ENCODE measurements at places on chromosomes 11 and 22. TPM values are rescaled to one million over a fixed set of nuclear protein-coding genes. Genes with fewer than 3 reads are reported as not detected.

Gene RFPL2
- not detected for total RNA-seq

- DNase-seq = no peak
Measured at GRCh38 chr11:78428266-78428636, 10.6 kb upstream of the GAB2 start.

Gene CRYAB
- 35.5 TPM for total RNA-seq

Gene PTPRCAP
- total RNA-seq = 0.89 TPM

Gene ZDHHC24
- 15.7 TPM for total RNA-seq

DNA sequence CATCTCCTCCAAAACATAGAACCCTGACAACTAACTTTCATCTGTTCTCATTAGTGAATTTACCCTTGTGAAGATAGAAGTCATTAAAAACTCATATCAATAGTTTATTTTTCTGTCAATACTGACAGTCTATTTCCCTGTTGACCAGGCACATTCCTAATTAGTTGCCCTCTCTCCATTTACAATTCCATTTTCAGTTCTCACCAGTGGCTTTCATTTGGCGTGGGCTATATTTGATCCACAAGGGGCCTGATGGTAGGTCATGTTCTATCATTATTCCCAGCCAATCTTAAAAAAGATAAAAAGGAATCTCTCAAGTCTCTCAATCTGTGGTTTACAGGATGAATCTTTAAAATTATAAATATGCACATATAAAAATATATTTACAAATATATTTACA is 3.9 kb upstream of the AKIP1 start:
- no peak for DNase-seq

DNA sequence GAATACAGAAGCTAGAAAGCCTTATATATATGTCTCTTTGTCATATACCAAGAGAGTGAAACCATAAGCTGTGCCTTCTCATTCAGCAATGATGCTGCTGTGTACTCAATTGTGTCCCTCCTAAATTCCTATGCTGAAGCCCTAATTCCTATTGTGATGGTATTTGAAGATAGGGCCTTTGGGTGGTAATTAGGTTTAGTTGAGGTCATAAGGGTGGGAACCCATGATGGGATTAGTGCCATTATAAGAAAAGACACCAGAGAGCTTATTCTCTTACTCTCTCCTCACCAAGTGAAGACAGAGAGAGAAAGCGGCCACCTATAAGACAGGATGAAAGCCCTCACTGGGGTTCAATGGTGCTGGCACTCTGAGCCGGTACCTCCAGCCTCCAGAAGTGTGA is 1191.3 kb upstream of the TENM4 start:
- DNase-seq = no peak

DNA sequence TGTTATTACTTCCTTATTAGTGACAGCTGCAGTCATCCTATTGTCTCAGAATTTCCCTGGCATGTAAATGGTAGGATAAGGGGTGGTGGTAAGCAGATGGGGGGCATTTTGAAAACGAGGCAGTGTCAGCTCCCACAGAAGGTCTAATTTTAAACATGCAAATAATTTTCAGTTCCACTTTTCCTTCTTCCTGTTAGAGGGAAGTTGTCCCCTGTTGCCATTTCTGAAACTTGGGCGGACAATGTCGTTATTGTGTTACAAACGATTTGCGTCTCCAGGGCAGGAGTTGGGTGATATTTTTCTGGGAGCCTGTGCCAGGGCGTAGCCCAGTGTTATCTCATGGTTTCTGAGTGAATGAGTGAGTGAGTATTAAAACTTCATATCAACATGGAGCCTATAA is 7.4 kb downstream of the PTPRJ start:
- no peak for DNase-seq
